ENCODE measurements at places on chromosomes 7 and 10.

GRCh38 chr10:34080485-34081346 lies 734.4 kb downstream of the PARD3 start:
- no peak for DNase-seq

GRCh38 chr10:88288320-88289059 lies 294.6 kb downstream of the RNLS start:
- no peak for DNase-seq

DNA sequence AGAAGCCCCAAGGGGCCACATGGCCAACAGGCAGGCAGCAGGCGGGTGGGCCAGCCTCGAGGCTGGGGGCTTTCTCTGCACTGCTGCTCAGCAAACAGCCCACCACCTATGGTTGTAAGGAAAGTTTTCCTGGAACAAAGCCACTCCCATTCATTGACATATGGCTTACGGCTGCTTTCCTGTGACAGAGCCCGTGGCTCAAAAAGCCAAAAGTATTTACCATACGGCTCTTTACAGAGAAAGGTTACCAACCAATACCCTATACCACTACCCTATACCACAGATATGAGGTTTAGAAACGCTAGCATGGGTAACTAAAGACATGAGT lies 152.7 kb downstream of the MAD1L1 start:
- no peak for DNase-seq

DNA sequence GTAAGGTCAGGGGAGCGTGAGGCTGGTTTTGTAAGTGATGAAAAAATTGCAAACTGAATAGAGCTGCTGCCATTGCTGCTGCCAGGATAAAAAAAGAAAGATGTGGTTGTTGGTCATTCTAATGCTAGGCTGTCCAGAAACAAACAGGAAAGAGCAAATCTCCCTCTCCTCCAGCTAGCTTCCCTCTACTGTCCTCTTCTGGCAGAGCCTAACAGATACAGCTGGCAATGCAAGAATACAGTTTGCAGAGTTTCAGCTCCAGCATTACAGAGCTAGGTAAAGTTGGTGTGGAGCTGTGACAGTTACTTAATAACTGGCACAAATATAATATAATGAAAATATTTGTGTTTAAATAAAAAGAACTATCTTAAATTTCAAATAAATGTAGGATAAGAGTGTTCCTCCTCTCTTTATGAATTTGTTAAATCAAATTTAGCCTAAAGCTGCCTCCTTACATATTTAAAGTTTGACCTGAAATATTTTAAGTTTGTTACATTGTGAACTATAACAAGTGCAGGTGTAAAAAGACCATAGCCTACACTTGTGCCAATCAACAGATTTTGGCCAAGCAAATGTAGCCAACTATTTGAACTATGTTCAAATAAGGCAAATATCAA lies 407.7 kb downstream of the SH2D4B start:
- DNase-seq, result no peak

GRCh38 chr10:9311702-9312499 lies 1257.4 kb downstream of the GATA3 start:
- no peak for DNase-seq

- no peak for DNase-seq
Measured at GRCh38 chr10:20768843-20769242, 128.3 kb downstream of the NEBL start.

- no peak for DNase-seq
Measured at GRCh38 chr10:5381187-5381586, 16.4 kb downstream of the UCN3 start.

- DNase-seq, result peak; percentile 71
Measured at GRCh38 chr7:128862571-128863432, at the start of gene ATP6V1F. ATP6V1F (plus strand) TSS chr7:128862856; CDS start chr7:128862905, 49 bp downstream.

DNA sequence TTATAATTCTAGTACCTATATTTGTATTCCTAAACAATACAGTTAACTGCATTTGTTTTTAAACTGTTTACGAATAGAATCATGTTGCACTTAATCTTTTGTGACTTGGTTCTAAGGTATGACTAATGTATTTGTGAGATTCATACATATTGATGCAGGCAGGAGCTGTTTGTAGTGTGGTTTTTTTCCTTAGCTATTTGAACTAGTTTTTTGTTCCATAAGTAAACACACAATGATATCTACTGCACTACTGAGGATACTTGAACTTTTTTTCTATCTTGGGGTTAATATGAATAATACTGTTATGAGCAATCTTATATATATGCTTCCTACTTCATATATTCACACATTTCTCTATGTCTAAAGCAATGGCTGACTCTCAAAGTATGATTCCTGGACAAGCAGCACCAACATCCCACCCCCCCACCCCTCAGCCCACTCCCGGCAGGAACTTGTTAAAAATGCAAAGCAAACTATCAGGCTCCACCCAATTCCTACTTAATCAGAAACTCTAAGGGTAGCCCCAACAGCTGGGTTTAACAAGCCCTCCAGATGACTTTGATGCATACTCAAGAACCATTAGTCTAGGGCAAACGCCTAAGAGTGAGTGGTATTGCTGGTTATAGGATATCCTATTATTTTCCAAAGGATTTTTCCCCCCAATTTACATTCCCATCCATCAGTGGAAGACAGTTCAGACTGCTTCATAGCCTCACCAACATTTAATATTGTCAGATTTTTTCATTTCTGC lies 25.8 kb downstream of the BRAF start:
- DNase-seq, result peak; percentile 4

- no peak for DNase-seq
Measured at GRCh38 chr10:122162671-122163173, 108.4 kb upstream of the BTBD16 start.
